ENCODE measurements at places on chromosomes 3 and 15.

- DNase-seq, result no peak
These were observed 39.8 kb downstream of the CD47 start for GRCh38 chr3:108051005-108051404.

- DNase-seq, result no peak
These were observed 238.6 kb upstream of the CHRM5 start for GRCh38 chr15:33729653-33730052.

DNA sequence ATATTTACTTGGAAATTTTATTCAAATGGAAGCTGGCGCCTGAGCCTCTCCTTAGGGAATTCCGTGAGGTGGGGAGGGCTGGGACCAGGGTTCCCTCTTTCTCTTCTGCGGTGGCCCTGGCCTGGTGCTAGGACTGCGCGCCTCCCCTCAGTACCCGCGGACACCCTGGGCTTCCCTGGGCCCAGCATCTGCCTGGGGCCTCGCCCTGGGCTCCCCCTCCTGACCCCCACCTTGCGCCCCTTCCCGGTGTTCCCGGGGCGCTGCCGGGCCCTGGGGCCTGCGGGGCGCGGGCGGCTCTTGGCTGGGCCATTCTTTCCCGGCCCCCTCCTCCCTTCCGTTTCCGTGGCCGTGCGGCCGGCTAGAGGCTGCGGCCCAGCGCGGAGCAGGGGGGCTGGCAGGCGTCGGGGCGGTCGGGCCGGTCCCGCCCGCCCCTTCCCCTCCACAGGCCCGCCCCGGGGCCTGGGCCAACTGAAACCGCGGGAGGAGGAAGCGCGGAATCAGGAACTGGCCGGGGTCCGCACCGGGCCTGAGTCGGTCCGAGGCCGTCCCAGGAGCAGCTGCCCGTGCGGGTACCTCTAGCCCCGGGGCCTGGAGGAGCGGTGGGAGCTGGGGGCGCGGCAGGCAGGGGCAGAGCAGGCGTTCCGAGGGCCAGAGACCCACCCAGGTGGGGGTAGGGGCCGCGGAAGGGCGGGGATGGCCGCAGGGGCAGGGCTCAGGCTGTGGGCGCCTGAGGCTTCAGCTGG lies at the start of gene FES:
Gene FES, plus strand, starts transcription at position 529 of the 743 bp plus-strand sequence. CDS start 542 bp downstream, outside the sequence.
- no peak for DNase-seq

- peak; percentile 6 for DNase-seq
These were observed 127.1 kb downstream of the PTPRG start for GRCh38 chr3:61688307-61688984.

DNA sequence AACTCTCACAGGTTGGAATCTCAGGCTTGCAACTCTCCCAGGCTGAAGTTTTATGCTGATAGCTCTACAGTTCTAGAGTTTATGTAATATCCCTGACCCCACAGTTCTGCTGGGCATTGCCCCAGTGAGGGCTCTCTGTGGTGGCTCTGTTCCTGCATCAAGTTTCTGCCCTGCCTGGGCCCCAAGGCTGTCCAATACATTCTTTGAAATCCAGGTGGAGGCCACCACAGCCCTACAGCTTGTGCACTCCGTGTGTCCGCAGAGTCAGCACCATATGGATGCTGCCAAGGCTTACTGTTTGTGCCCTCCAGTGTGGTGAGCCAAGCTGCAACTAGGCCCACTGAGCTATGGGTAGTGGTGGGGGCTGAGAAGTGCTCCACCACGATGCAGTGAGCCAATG lies 1141.2 kb upstream of the EPHA6 start:
- DNase-seq, result no peak
